Neural crest cell (in vitro differentiated cells): ENCODE measurements at places on chromosomes 2 and 18.

DNA sequence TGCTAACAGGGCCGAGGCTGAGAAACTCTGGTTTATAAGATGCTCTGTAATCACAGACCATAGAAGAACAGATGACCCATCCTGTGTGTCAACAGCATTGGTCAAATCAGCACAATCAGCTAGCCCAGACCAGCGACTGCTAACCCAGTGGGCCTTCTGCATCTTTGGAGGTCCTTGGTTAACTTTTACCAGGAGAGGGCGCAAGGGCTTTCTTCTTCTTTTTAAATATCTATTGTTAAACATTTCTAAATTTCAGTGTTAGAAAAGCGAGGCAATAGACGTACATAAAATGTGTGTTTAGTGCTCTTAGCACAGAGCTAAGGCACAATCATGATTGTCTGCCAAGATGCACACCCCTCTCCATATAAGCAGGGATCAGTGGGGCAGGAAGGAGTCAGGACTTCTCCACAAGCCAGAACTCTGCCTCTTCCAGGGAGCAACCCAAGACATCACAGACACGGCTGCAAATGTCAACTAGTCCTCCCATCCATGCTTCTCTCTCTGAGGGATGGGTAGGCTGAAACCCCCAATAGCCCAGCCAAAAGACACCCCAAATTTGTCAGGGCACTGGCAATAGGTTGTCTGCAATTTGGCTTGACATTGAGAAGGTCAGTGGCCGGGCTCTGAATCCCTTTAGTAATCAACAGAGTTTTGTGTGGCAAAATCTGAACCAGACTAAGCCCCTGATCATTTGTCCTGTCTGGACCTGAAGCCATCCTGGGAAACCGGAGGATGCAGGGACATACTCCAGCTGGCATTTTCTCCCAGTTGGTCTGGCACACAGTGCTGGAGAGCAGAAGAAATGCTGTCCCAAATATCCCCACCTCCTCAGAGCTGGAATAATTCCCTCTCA lies 188.2 kb downstream of the BCL2 start:
- peak; percentile 23 for DNase-seq

GRCh38 chr2:22355816-22356433 lies 1029.1 kb upstream of the KLHL29 start:
- DNase-seq: peak; percentile 85

DNA sequence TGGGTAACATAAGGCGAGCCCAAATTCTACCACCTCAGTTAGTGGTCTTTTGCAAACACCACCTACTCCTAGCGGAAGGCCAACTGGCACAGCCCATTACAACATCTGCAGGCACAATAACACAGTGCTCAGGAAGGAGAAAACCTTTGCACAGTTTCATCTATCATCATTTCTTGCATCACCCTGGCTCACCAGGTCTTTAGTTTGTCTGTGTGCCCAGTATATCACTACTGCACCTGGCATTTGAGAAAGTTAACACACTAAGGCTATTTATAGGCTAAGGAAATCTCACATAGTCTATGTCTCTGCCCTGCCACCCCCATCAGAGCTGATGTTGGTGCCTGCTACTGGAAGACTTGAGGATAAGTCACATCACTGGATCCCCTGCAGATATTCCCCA lies 484.0 kb downstream of the SATB2 start:
- DNase-seq: no peak

DNA sequence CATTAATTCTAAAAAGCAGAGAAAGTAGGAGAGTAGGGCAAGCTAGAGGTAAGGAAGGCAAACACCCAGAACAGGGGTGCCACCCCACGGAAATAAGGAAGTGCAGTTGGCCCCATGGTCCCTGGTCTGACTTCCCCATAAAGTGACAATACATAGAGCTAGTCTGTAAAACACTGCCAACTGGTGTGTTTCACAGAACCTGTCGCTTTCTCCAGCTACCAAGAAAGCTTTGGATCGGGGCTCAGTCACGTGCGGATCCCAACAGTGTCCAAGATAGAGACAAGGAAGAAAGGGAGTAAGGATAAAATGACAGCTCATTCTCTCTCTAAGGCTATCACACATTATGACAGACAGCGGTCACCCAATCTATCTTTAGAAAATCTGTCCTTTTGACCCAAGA lies 36.4 kb downstream of the TBC1D8 start:
- DNase-seq: no peak

- no peak for DNase-seq
Measured at GRCh38 chr18:58247363-58247834, 203.4 kb downstream of the NEDD4L start.

GRCh38 chr2:28399956-28400355 lies 7.3 kb downstream of the FOSL2 start:
- DNase-seq: no peak

DNA sequence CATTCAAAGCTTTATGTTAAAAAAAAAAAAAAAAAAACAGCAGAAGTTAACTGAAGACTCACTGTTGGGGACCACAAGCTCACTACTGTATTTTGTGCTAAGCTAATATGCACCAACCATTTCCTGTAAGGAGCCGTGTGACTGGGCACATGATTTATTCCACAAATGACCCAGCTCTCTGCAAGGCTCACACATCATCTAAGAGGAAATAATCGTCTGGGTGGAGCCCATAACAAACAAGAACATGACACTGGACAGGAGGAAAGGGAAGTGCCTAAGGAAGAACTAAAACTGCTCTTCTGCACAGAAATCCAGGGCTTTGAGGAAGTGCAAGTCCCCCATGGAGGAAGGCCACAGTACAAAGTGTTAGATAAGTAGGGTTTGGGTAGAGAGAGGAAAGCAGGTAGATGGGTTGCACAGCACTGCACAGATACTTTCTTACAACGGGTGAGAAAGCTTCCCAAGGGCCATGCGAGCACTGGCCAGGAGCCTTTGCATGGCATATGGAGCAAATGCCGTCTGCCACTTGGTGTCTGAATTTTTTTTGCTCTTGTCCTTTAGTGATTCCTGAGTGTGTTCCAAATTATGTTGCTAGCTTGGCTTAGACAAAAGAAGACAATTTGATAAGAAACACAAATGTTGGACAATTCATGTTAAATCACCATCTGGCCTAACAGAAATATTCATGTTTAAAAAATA lies 24.4 kb downstream of the NFE2L2 start:
- DNase-seq: no peak

DNA sequence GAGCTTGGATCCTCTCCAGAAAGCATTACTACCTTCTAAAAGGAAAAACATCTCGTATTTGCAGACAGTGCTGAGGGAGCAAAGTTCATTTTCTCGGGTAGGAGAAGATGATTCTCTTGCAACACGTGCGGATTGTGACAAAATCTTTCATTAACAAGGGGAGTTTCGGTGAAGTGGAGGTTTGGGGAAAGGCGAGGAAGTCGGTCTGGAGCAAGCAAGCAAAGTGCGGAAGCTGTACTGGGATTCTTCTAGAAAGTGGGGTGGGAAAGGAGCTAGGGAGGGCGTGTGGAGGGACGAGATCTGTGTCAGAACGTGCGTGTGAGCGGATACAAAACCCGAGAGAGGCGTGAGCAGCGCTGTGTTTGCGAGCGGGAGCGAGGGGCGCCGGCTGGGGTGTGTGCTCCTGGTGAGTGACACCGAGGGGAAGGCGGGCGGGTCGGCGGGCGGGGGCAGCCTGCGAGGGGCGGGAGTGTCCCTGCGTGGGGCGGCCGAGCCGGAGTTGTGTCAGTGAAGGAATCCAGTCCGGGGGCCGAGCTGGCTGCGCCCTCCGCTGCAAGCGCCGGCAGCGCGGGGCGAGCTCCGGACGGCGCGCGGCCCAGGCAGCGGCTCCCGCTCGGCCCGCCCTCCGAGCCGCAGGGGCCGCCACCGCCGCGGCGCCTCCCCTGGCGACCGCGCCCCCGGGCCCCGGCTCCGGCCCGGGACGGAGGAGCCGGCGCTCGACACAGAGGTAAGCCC lies at the start of gene SPATS2L:
Gene SPATS2L (plus strand): TSS at position 498 of the 735 bp plus-strand sequence. CDS start 82,552 bp downstream, outside the sequence.
- peak; percentile 56 for DNase-seq
